Natural killer cell (primary cell): ENCODE measurements at places on chromosomes 3 and 15.

- peaks cover 43% of the 10 kb centered on the region for H3K36me3 ChIP-seq
- no peak for DNase-seq
- no peak overlapping the region for H3K4me3 ChIP-seq
- H3K4me1 ChIP-seq: no peaks in the 10 kb centered on the region
- no peak overlapping the region for H3K27ac ChIP-seq
Observed at GRCh38 chr3:38235466-38235865, 30.1 kb upstream of the SLC22A13 start.

DNA sequence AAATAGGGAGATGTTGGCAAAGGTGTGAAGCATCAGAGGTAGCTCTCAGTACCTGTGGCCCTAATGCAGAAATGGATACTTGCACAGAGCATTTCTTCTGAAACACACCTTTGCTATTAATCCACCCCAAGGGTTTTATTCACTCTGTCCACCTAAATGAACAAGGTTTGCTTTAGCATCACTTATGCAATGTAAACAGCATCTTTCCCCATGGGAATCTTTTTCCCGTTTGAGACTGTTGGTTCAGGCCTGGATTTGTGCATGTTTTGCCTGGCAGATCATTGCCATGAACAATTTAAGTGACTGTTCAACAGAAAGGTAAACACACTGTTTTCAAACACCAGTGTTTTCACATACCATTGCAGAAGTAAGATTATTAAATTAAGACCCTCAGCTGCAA, 508.3 kb downstream of the SOX2 start:
- DNase-seq: no peak
- H3K36me3 ChIP-seq: no peaks in the 10 kb centered on the region
- H3K4me1 ChIP-seq: no peaks in the 10 kb centered on the region

DNA sequence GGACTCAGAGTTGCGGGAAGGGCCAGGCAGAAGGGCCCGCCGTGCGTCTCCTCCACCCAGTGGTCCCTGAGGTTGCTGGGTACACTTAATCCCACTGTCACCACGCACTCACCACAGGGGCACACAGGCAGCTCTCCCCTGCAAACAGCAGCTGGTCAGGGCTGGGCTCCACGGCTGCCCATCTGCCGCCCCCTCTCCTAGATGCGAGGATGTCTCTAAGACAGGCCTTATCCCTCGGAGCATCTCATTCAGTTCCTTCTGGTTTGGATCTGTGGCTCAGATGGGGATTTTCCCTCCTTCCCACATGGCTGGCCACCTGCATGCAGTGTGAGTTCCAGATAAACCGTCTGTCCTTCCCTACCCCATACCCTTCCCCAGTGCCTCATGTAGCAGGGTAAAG, 26.3 kb downstream of the MRPS11 start:
- no peak for DNase-seq
- no peak overlapping the region for H3K27ac ChIP-seq
- H3K4me1 ChIP-seq: no peaks in the 10 kb centered on the region
- H3K36me3 ChIP-seq: no peaks in the 10 kb centered on the region

- no peaks in the 10 kb centered on the region for H3K36me3 ChIP-seq
- no peak overlapping the region for H3K4me3 ChIP-seq
- peaks cover 36% of the 10 kb centered on the region for H3K4me1 ChIP-seq
- DNase-seq: peak; percentile 26
- peak overlapping the region; percentile 26 for H3K27ac ChIP-seq
Observed at GRCh38 chr15:92069308-92070250, 216.1 kb downstream of the SLCO3A1 start.

- H3K27me3 ChIP-seq: peaks cover 3% of the 10 kb centered on the region
- DNase-seq: no peak
- no peak overlapping the region for H3K27ac ChIP-seq
- H3K36me3 ChIP-seq: peaks cover 3% of the 10 kb centered on the region
- no peak overlapping the region for H3K4me3 ChIP-seq
Observed at GRCh38 chr3:194401868-194402329, 2.8 kb upstream of the GP5 start.

DNA sequence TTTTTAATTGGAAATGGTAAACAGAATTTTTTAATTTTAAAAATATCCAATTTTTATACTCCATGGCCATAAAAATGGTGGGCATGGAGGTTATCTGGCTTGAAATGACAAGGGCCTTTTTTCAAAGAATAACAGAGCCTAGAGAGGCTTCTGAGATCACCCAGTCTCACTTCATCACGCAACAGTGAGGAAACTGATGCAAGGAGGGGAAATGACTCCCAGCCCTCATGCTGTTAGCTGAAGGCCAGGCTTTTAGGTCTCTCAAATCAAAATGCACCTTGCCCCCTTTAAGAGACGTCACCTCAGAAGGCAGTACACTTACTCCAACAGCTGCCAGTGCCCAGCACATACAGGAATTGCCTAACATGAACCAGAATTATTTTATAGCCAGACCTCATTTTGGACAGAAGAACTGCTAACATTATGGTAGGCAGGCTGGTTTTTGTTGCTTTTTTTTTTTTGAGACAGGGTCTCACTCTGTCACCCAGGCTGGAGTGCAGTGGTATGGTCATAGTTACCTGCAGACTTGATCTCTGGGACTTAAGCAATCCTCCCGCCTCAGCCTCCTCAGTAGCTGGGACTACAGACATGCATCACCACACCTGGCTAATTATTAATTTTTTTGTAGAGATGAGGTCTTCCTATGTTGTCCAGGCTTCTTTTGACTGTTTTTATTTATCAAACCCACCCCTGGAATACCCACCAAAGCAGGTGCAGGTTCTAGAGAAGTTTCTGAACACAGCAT, 9.1 kb downstream of the RAB43 start:
- H3K36me3 ChIP-seq: peaks cover 33% of the 10 kb centered on the region
- H3K4me3 ChIP-seq: no peak overlapping the region
- H3K27me3 ChIP-seq: no peaks in the 10 kb centered on the region
- DNase-seq: no peak
- H3K27ac ChIP-seq: no peak overlapping the region

DNA sequence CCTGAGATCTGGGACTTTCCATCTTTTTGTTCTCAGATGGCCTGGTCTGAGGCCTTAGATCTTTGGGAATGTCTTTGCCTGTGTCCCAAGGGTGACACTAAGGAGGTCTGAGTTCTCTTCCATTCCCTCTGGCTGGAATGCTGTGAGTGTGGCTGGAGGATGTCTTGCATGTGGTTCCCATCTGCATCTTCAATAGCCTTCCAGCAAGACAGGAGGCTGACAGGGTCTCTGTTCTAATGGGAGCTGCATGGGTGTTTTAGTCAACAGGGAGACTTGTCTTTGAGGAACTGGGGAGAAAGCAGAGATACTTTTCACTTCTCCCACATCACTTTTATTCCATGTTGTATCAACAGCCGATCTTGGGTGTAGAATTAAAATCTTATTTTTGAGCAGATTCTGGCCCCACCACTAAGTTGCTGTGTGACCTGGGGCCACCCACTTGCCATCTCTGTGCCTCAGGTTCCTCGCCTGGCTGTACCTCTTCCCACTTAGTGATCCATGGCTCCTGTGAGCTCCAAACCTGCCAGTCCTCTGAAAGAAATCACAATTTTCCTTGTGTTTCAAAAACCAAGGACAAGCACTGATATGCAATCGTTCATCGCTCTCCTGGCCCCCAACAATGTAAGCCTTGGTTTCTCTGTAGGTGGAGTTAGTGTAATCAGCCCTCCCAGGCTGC, 75.2 kb downstream of the LSM3 start:
- no peak for DNase-seq
- no peaks in the 10 kb centered on the region for H3K36me3 ChIP-seq
- H3K27me3 ChIP-seq: no peaks in the 10 kb centered on the region
- H3K27ac ChIP-seq: no peak overlapping the region
- H3K4me3 ChIP-seq: no peak overlapping the region

DNA sequence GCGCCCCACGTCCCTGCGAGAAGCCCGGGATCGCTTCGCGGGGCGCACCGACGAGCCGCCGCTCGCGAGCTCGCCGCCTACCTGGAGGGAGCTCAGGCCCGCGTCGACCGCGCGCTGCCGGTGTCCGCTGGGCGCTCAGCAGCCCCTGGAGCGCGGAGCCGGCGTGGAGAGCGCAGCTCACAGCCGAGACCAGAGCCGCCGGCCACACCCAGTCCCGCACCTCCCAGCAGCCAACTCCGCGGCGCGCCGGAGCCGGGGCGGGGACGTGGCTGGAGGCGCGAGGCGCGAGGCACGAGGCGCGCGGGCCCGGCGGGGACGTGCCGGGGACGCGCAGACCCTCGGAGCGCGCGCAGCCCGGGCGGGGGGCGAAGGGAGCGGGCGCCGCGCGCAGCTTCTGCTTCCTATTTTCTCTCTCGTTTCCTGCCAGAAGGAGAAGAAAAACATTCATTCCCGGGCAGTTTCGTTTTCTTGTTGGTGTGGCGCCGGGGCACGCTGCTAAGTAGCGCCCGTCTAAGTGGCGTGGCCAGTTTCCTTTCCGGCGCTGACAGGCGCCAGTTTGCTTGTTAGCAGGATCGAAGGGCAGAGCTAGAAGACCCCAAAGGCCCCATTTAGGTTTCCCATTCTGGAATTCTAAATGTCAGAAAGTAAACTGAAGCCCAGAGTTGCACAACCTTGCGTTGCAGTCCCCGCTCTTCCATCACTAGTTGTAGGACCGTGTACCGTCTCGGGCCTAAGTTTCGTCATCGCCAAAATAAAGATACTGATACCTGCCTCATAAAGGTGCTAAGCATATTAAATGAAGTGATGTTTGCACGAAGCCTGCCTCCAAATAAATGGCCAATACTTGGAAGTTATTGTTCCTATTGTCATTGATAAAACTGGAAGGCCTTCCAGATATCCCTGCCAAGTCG, at the start of gene GNB4:
Gene GNB4 (minus strand): TSS at position 206 of the 911 bp plus-strand sequence. CDS start 25,270 bp downstream, outside the sequence.
- H3K27ac ChIP-seq: peak within 1 kb of the TSS; percentile 21
- no peaks in the 10 kb centered on the region for H3K27me3 ChIP-seq
- peak within 1 kb of the TSS; percentile 61 for H3K4me3 ChIP-seq
- H3K4me1 ChIP-seq: peaks cover 10% of the 10 kb centered on the region

DNA sequence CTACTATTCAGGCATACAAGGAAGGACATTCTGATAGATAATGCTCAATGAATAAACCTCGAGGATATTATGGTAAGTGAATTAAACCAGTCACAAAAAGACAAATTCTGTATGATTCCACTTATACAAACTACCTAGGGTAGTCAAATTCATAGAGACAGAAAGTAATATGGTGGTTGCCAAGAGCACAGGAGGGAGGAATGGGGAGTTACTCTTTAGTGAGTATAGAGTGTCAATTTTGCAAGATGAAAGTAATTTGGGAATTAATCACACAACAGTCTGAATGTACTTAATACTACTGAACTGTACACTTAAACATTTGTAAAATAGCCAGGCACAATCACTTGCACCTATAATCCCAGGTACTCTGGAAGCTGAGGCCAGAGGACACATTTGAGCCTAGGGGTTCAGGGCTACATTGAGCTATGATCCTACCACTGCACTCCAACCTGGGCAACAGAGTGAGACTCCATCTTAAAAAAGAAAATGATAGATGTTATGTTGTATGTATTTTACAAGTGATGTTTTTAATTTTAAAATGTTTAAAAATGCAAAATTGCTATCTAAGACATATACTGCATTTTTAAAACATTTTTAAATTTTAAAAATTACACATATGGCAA, 91.0 kb downstream of the NPAP1 start:
- H3K36me3 ChIP-seq: no peaks in the 10 kb centered on the region
- no peak for DNase-seq
- no peaks in the 10 kb centered on the region for H3K4me1 ChIP-seq
- no peak overlapping the region for H3K4me3 ChIP-seq
- no peak overlapping the region for H3K27ac ChIP-seq
- H3K27me3 ChIP-seq: no peaks in the 10 kb centered on the region

GRCh38 chr3:123064914-123065313, 1.9 kb upstream of the PDIA5 start:
- no peak overlapping the region for H3K27ac ChIP-seq
- DNase-seq: no peak
- H3K4me3 ChIP-seq: no peak overlapping the region
- peaks cover 11% of the 10 kb centered on the region for H3K4me1 ChIP-seq
- H3K27me3 ChIP-seq: no peaks in the 10 kb centered on the region

GRCh38 chr15:84811828-84812227, 5.3 kb upstream of the ALPK3 start:
- no peak for DNase-seq
- H3K36me3 ChIP-seq: no peaks in the 10 kb centered on the region
- H3K27ac ChIP-seq: no peak overlapping the region
- peaks cover 1% of the 10 kb centered on the region for H3K4me1 ChIP-seq

DNA sequence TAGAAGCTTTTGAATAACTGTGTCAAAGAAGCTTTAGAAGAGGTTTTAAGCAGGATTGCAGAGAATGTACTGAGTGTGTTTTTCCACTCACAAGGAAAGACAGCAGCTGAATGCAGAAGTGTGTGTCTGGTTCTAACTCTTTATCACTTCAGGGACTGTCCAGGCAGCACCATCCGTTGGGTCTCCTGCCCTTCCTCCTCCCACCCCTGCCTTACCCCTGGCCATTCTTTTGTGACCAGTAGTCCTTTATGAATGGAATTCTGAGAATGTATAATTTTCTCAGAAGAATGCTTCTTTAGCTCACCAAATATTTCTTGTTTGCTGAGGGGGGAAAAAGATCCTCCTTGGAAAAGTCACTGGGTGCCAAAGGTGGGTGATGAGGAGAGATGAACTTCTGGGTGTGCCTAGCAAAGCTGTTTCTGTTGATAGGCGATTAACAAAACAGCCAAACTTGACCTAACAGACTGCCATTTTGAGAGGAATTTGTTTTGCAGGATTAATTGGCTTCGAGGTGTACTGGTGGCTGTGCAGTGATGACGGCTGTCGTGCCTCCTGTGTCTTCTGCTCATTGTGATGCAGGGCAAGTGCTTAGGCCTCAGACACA, 70.9 kb downstream of the IGF1R start:
- peaks cover 17% of the 10 kb centered on the region for H3K4me1 ChIP-seq
- no peaks in the 10 kb centered on the region for H3K27me3 ChIP-seq
- H3K4me3 ChIP-seq: no peak overlapping the region
- no peak overlapping the region for H3K27ac ChIP-seq

- no peak overlapping the region for H3K27ac ChIP-seq
- H3K4me3 ChIP-seq: no peak overlapping the region
- H3K36me3 ChIP-seq: no peaks in the 10 kb centered on the region
Observed at GRCh38 chr15:56568466-56569167, 103.7 kb upstream of the MNS1 start.

- no peaks in the 10 kb centered on the region for H3K27me3 ChIP-seq
- H3K27ac ChIP-seq: peak overlapping the region; percentile 2
- no peak for DNase-seq
- no peak overlapping the region for H3K4me3 ChIP-seq
- H3K36me3 ChIP-seq: peaks cover 78% of the 10 kb centered on the region
Observed at GRCh38 chr15:60507596-60508424, 28.9 kb upstream of the ICE2 start.
